ENCODE measurements at places on chromosomes 1 and 21. TPM values are rescaled to one million over a fixed set of nuclear protein-coding genes. Genes with fewer than 3 reads are reported as not detected.

Gene CD84
- not detected for total RNA-seq

Gene HIVEP3
- 3.0 TPM for total RNA-seq

Gene TMCC2
- total RNA-seq: 2.8 TPM

Gene AKR7A3
- total RNA-seq: 0.16 TPM

Data from A549 treated with CpdA at 1 μM for 4 hours (cell line).